ENCODE measurements at places on chromosomes 7 and 10.

DNA sequence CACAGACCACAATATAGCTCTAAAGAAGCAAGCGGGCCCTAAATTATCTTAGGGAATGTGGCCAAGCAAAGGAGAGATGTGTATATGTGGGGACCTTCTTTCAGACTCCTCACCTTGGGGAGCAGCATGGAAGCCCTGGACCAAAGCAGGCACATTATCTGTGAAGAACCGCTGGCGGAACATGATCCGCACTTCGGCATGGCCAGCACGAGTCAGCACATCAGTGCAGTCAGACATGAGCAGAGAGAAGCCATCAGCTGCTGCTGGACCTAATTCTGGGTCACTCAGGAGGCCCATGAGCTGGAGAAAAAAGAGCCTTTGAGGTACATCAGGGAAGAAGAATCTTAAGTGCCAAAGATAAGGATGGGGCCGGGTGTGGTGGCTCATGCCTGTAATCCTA lies 14.0 kb downstream of the ZDHHC16 start:
- DNase-seq, result no peak

DNA sequence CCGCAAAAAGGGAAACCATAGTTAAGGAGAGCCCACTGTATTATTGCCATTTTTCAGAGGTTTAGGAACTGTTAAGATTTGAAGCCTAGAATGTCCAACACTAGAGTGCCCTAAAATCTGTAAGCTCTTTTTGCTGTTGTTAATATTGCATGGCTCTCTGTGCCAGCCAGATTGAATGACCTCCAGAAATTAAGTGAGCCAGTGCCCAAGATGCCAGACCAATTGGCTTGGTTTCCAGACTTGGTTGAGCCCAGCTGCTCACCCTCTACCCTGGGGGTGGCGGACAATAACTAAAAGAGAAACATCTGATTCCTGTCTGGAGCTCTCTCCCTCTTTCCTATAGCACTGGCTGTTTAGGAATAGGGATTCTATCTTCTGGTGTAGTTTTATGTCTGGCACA lies 340.1 kb downstream of the PHF14 start:
- DNase-seq, result no peak

DNA sequence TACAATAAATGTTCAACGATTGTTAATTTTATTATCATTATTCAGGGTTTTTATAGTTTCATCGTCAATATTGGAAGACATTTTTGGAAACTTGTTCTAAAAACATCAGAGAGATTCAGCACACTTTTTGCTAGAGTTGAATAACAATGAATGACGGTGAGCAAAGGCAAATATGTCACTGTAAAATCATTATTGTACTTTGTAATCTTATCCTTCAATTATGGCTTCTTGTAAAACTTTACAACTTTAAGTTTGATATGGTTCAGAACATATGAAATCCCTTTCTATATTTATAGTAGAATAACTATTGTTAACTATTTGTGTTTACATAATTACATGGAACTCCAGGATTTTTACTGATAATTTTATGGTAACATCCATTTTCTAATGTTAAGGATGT lies 167.8 kb upstream of the SEMA3A start:
- no peak for DNase-seq

GRCh38 chr7:112103246-112103645 lies 103.0 kb downstream of the DOCK4 start:
- DNase-seq, result peak; percentile 87

GRCh38 chr7:94297397-94297838 lies 97.3 kb upstream of the COL1A2 start:
- no peak for DNase-seq

DNA sequence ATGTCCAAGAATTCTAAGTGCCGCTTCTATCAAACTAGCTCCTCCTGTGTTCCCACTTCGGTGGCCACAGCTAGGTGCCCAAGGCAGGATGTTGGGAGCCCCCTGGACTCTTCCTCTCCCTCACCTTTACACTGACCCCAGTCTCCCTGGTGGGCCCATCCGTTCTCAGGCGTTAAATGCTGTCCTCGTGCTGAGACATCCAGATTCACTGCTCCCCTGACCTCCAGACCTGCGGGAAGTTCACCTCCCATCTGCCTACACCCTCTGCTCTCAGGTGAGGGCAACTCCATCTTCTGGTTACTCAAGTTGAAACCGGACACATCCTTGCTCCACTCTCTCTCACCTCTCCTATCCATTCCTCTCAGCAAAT lies 114.3 kb downstream of the ARHGAP22 start:
- DNase-seq, result no peak

- DNase-seq, result no peak
Measured at GRCh38 chr7:151694828-151695580, 175.3 kb upstream of the RHEB start.

DNA sequence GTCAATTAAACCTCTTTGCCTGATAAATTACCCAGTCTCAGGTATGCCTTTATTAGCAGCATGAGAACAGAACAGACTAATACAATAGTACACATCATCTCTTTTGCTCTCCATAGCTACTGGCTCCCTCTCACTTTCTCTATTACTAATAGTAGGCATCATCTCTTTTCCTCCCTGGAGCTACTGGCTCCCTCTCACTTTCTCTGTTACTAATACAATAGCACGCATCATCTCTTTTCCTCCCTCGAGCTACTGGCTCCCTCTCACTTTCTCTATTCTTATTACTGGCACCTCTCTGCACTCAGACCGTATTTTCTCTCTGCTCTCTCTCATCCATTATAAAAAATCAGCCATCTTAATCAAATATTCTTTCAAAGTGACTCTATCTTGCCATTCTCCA lies 37.1 kb downstream of the SLC25A13 start:
- DNase-seq, result no peak

DNA sequence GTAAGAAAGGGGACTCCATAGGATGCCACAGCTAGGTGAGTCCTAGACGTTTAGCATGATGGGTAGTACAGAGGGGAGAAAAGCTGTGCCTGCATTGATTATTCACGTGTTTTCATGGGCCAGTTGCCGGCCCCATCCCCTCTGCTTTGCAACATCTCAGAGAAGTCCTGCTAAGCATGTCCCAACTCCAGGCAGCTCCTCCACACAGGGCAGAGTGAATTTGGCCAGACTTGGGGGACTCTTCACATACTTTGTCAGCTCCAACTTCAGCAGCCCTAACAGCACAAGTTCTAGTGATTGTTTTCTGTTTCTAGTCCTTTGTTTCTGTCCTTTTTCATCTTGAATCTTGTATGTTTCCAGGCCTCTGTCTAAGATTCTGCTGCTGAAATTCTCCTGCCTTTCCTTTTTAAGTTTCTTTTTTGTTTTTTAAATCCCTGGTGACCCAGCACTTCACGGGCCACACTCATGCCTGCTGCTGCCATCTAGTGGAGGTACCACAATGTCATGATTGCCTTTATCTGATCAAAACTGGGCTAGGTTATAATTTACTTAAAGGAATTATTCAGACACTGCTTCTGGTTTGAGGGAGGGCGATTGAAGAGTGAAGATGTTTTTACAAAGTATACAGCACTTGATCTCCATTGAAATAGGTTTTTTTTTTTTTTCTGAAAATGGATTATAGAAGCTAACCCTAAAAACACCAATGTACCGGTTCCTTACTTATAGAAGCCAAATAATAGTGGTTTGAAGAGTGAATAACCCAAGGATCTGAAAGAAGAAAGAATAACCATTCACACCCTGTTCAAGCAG lies 276.9 kb downstream of the CSTF2T start:
- peak; percentile 46 for DNase-seq

GRCh38 chr7:9026121-9026520 lies 592.7 kb downstream of the NXPH1 start:
- no peak for DNase-seq

DNA sequence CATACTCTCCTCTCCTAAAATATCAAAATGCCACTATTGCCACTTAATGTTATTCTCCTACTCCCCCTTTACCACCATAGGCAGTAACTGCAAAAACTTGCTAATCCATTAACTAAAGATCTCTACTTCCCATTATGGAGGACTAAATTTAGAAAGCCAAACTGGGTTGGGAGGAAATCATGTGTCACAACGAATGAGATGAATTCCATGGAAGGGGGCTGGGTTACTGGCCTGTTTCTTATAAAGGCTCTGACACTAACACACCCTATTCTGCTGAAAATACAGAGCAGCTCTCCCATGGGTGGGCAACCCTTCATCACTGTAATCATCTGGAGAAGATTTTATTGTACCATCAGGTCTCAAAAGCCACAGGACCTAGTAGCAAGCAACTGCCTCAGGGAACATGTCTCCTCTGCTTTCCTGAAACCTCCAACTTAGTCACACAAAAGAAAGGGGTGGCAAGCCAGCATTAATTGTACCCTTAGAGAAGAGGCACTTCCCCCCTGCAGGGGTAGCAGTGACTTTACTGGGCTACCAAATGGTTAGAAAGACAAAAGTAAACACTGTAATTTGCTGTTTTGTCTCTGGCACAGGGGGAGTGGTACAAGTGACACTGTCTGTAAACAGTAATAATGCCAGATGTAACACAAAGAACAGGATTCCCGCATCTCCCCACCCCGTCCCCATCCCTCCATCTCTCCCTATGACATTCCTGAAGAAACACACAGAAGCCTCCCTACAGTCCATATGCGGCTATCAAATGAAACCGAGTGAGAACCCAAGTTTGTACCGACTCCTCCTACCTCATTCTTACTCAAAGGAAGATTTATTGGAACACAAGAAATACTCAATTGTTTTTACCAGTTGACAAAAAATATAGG lies 81.6 kb downstream of the ARMH3 start:
- DNase-seq, result peak; percentile 75

GRCh38 chr10:68132391-68132790 lies 23.1 kb downstream of the MYPN start:
- DNase-seq, result no peak

DNA sequence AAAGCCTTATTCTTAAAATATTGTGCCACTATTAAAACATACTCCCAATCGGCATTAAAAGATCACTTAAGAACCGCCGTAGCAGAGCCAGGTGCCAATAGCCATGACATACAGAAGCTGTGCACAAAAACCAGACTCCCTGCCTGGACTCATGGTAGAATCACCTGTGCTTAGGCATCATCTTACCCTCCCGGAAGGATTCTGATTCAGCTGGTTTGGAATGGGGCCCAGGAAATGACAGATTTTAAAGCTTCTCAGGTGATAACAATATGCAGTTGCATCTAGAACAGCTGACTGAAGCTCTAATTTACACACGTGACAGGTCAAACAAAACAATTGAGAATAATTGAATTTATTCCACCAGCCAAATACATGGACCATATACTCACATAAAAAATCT lies 10.7 kb downstream of the A1CF start:
- no peak for DNase-seq

DNA sequence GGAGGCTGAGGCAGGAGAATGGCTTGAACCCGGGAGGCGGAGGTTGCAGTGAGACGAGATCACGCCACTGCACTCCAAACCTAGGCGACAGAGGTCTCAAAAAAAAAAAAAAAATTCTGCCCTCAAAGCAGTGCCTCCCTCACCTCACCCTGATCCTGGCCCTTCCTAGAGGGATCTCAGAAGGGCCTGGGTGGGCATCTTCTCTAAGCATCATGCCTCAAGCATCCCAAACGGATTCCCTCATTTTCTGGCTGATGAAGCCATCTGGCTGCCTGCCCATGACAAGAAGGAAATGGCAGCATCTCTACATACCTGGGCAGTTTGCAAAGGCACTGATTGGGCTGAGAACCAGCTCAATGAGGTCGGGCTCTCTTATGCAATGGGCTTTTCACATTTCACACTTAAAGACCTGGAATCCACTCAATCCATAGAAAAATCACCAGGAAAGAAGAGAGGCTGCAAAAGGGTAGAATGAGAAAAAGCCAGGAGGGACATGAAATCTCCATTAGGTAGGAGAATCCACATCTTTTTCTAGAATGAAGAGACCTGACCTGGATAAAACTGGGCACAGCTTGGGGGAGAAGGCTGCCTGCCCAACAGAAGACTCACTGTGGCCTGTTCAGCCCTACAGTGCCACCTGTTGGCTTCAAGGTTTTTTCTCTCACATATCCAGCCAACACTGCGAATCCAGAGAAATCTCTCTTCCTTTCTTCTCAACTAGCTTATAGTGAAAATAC lies 48.1 kb downstream of the PDLIM1 start:
- DNase-seq, result peak; percentile 61

- no peak for DNase-seq
Measured at GRCh38 chr7:148241700-148242293, 348.8 kb upstream of the C7orf33 start.

GRCh38 chr10:75234017-75234682 lies 1.6 kb downstream of the COMTD1 start:
- peak; percentile 86 for DNase-seq

DNA sequence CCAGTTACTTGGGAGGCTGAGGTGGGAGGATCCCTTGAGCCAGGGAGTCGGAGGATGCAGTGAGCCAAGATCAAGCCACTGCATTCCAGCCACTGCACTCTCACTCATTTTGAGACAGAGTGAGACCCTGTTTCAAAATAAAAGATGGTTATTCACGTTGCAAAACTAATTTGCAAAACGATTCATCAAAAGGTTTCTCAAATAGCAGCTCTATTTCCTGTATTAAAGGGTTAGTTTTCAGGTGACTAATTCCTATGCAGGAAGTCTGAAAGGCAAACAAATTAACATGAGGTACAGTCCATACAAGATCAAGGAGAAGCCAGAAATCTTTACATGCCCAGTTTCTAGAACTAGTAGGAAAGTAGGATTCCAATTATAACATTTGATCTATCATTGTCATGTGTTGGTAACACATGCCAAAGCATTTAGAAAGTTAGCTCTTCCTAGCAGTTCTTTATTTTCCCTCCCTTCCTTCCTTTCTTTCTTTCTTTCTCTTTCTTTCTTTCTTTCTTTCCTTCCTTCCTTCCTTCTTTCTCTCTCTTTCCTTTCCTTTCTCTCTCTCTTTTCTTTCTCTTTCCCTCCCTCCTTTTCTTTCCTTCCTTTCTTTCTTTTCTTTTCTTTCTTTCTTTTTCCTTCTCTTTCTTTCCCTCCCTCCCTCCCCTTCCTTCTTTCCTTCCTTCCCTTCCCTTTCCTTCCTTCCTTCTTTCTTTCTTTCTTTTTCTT lies 49.3 kb downstream of the DENND2A start:
- DNase-seq, result no peak

GRCh38 chr7:47472444-47473157 lies 109.3 kb downstream of the TNS3 start:
- no peak for DNase-seq

DNA sequence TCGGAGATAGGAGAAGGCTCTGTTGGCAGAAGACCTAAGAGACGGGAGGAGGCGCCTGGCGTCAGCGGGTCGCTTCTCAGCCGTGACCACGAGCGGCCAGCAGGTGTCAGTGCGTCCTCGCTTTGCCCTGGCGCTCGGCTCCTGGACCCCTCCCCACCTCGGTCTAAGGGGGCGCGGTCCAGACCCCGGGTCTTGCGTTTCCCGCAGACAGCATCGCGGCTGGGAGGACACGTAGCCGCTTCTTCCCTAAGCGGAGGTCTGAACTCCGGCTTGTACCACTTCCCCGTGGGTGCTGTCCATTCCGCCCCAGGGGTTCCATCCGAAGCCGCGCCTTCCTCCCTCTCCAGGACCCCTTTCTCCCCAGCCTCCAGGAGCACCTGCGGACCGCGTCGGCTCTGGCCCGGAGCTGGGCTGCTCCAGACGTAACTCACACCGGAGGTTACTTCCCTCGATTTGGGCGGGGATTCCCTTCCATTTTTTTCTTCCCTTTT lies 593 bp upstream of the ADRA2A start:
- peak; percentile 78 for DNase-seq

GRCh38 chr7:116024826-116025809 lies 5.4 kb downstream of the TFEC start:
- DNase-seq, result peak; percentile 53

Measured in KBM-7 (cell line).